SJSA1 (cell line): ENCODE measurements at places on chromosomes 1 and 21. TPM values are rescaled to one million over a fixed set of nuclear protein-coding genes. Genes with fewer than 3 reads are reported as not detected.

TNFRSF8 gene
- not detected in 2 replicates for total RNA-seq

OR2G6 gene
- not detected in 2 replicates for total RNA-seq

NFASC gene
- total RNA-seq: 0.03 TPM in 1 of 2 replicates, not detected in the other

- no peak overlapping the region for H3K4me3 ChIP-seq
- DNase-seq: no peak
- H3K27me3 ChIP-seq: peaks cover 8% of the 10 kb centered on the region; the same call in 1 of the 2 replicates
Measured at GRCh38 chr1:54475946-54476516, 69.8 kb upstream of the SSBP3 start.

GRCh38 chr1:111832521-111833155 lies 76.9 kb downstream of the DDX20 start:
- no peak overlapping the region for H3K27ac ChIP-seq
- no peaks in the 10 kb centered on the region; the same call in 1 of the 2 replicates for H3K27me3 ChIP-seq
- no peaks in the 10 kb centered on the region for H3K4me1 ChIP-seq
- no peaks in the 10 kb centered on the region for H3K36me3 ChIP-seq
- DNase-seq: no peak

GRCh38 chr1:198258491-198258890 lies 101.7 kb downstream of the NEK7 start:
- no peak for DNase-seq
- peak overlapping the region; percentile 70 for H3K27ac ChIP-seq
- H3K4me1 ChIP-seq: peaks cover 43% of the 10 kb centered on the region

GRCh38 chr21:38830671-38831525 lies 25.2 kb downstream of the ETS2 start:
- H3K4me3 ChIP-seq: no peak overlapping the region
- H3K27me3 ChIP-seq: no peaks in the 10 kb centered on the region
- H3K4me1 ChIP-seq: peaks cover 15% of the 10 kb centered on the region
- peaks cover 2% of the 10 kb centered on the region; the same call in 1 of the 2 replicates for H3K36me3 ChIP-seq
- no peak for DNase-seq

DNA sequence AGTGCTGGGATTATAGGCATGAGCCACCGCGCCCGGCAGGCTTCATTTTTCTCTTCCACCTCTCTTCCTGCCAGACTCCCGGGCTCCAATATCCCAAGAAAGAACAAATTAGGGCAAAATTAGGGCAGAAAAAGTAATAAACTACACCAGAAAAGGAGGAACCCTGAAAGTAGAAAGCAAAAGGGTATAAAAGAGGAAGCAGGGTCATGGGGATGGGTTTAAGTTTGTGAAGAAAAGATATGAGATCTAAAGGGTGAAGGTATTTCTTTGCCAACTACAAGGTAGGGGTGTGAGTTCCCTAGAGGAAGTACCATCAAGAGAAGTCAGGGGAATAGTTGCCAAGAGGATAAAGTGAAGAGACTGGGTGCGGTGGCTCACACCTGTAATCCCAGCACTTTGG lies 9.9 kb downstream of the PTPN22 start:
- peak overlapping the region; percentile 89 for H3K27ac ChIP-seq
- no peak overlapping the region for H3K4me3 ChIP-seq

DNA sequence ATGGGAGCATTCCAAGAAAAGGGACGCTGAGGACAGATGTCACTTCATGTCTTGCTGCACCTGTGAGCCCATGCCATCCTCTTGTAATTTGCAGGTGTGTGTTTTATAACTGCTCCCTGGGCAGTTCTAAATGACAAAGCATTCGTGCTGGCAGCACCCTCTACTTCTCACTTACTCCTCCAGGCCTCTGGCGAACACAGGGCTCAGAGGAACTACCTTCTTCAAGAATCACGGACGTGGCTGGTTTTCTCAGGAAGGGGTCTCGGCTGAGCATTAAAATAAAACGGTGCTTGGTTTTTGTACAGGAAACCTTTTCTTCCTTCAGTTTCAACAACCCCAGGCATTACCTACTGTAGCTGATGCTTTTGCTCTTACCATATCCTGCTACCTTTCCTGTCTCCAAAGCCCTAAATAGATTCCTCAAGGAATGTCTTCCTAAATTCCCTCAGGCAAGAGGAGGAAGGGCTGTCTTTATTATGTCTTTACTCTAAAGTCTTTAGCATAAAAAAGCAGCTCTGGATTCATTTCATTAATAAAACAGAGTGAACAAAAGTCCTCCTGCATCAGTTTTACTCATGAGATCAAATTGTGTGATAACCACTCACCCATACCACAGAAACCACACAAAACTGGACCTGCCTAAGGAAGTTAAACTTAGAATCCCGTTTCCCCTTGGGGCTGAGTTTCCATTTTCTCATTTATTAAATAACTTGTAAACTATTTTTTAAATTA lies 79.0 kb upstream of the MAP10 start:
- H3K27ac ChIP-seq: no peak overlapping the region
- no peak for DNase-seq
- H3K4me1 ChIP-seq: peaks cover 4% of the 10 kb centered on the region; the same call in 1 of the 2 replicates
- no peaks in the 10 kb centered on the region for H3K36me3 ChIP-seq

DNA sequence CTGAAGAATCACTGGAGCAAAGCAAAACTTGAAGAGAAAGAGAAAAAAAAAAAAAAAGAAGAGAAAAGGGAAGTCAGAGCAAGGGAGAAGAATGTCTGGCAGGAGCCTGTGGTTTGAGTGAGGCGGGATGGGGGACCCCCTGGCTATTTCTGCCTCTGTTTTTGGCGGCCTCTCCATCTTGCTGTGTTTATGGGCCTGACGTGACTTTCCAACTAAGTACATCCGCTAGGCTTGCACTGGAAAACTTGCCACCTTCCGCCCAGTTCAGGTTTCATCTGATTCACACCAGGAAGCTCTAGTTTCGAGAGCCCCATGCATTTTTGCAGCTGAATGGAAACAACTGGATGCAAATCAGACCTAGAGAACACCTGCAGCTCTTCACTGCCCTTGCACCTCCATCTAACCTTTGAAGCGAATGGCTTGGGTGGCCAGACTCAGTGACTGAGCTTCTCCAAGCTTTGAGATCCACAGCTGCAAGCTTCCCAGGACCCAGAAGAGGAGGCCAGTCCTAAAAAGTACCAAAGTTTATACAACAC lies 28.0 kb downstream of the TBX15 start:
- H3K27ac ChIP-seq: peak overlapping the region; percentile 41; the same call in 1 of the 2 replicates
- H3K27me3 ChIP-seq: no peaks in the 10 kb centered on the region
- DNase-seq: no peak
- H3K36me3 ChIP-seq: peaks cover 56% of the 10 kb centered on the region

GRCh38 chr1:117268535-117269455 lies 58.1 kb upstream of the VTCN1 start:
- DNase-seq: no peak
- H3K36me3 ChIP-seq: no peaks in the 10 kb centered on the region
- H3K27ac ChIP-seq: no peak overlapping the region
- H3K4me3 ChIP-seq: no peak overlapping the region
